ENCODE measurements at places on chromosomes 2 and 18.

GRCh38 chr18:79560042-79560860 is 119.4 kb upstream of the CTDP1 start:
- no peak for DNase-seq

- DNase-seq: no peak
These were observed 57.8 kb upstream of the HS6ST1 start for GRCh38 chr2:128376241-128377041.

DNA sequence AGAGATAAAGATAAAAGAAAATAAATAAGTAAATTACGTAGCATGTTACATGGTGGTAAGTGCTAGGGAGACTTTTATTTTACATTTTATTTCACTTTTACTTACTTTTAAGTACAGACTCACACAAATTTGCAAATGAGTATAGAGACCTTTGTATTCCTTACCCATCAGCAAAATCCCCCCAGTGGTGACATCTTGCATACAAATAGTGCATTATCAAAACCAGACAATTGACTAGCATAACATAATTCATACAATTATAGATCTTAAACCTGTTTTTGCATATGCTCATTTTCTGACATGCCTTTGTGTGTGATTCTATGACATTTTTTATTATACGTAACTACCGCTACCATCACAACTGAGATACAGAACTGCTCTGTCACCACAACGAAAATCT is 1099.4 kb downstream of the DPP10 start:
- no peak for DNase-seq

- DNase-seq: no peak
These were observed 83.6 kb downstream of the ACVR1 start for GRCh38 chr2:157792335-157793052.

DNA sequence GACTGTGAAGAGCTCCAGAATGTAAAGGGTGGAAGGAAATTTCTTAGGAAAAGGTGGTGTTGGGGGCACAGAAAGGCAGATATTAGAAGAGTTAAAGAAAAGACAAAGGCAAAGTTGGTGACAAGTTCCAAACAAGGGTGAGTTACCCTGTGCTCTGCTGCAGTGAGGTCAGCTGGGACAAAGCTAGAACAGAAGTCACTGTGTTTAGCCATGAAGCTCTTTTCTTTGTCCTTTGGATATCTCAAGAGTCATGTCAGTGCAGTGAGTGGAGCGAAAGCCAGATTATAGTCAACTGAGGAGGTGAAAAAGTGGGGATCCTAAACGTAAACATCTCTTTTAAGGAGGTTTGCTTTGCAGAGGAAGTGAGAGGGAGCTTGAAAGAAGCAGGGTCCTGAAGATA is 187.8 kb upstream of the ALPP start:
- DNase-seq: no peak

- no peak for DNase-seq
These were observed 165.7 kb downstream of the TWIST2 start for GRCh38 chr2:239013678-239013976.

GRCh38 chr2:25041307-25041927 is 459 bp upstream of the EFR3B start:
- DNase-seq: peak; percentile 13

GRCh38 chr18:50281295-50281971 is at the start of gene MBD1:
MBD1 (minus strand) TSS chr18:50281523; CDS start chr18:50279992, 1,531 bp downstream.
- DNase-seq: peak; percentile 94

Measured in activated T-cell treated with anti-CD3 and anti-CD28 coated beads, Interleukin-2, amount 50 U/mL, for 72 hours (primary cell).